ENCODE measurements at places on chromosomes 11 and 22.

- peaks cover 64% of the 10 kb centered on the region for H3K27me3 ChIP-seq
- H3K27ac ChIP-seq = no peak overlapping the region
- no peak overlapping the region for H3K4me3 ChIP-seq
- no peaks in the 10 kb centered on the region for H3K36me3 ChIP-seq
Measured at GRCh38 chr22:36724836-36725235, 21.3 kb upstream of the CACNG2 start.

DNA sequence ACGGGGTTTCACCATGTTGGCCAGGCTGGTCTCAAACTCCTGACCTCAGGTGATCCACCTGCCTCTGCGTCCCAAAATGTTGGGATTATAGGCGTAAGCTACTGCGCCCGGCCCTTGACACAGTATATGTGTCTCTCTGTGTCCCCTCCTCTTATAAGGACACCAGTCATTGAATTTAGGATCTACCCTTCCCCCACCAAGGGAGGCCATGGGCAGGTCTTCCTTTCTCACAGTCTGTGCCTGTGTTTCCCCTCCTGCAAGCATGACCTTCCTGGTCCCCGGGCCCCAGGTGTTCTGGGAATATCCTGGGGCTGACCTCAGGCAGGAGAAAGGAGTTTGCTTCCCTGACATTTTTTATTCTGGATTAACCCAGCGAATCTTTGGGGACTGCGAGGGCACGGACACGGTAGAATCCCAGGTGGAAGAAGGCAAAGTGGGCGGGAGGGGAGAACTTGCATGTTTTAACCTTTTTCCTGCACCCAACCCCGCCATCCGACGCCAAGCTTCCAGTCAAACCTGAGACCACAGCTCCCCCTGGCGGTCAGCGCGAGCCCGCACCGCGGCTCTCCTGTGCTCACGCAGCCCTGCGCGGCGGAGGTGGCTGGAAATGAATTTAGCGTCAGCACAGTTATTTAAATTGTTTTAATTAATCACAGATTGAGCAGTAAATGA, 42.1 kb upstream of the ISX start:
- DNase-seq = peak; percentile 81
- H3K27ac ChIP-seq = no peak overlapping the region
- H3K27me3 ChIP-seq = peaks cover 11% of the 10 kb centered on the region
- no peaks in the 10 kb centered on the region for H3K36me3 ChIP-seq

DNA sequence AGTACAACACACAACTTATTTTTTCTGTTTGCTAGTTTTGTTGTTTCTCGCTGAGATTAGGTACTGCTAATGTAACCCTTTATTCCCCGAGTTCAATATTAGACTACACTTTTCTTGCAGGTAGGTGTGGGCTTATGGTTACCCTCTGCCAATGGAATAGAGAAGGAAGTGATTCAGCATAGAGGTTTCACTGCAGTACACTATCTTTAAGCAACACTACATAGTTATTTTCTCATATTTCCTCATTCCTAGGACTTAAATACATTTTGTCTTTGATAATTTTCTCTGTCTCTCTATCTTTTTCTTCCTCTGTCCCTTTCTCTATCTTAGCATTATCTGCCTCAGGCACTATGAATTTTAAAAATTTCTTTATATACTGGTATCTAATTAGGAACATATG, 791.0 kb downstream of the FAM181B start:
- no peak for DNase-seq
- no peaks in the 10 kb centered on the region for H3K27me3 ChIP-seq
- H3K27ac ChIP-seq = no peak overlapping the region
- H3K36me3 ChIP-seq = no peaks in the 10 kb centered on the region
- H3K4me1 ChIP-seq = no peaks in the 10 kb centered on the region

DNA sequence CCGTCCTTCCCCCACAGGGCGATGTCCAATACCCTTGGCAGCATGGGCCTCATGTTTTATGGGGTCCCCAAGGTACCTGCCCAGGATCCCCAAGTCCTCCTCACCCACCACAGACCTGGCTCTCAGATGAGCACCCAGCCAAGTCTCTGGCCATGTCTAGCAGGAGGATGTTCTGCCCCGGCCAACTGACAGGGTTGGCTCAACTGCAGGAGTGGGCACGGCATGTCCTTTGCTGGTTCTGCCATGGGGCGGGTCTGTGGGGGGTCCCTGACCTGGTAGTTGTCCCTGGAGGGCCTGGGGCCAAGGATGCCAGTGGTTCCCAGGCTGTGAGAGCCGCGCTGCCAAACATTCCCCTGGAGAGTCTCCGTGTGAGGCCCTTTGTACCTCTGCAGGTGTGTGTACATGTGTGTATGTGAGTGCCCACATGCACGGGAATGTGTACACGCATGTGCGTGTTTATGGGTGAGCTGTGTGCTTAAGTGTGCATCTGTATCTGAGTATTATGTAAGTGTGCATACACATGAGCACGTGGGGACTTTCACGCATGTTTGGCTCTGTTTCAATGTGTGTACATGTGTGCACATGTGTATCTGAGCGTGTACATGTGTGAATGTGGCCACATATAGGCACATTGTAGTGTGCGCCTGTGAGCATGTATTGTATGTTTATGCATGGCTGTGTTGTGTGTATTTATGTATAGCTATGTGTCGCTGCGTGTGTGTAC, 85.5 kb downstream of the KCNQ1 start:
- H3K27ac ChIP-seq = no peak overlapping the region
- no peaks in the 10 kb centered on the region for H3K36me3 ChIP-seq
- peaks cover 8% of the 10 kb centered on the region for H3K4me1 ChIP-seq
- H3K27me3 ChIP-seq = peaks cover 21% of the 10 kb centered on the region

DNA sequence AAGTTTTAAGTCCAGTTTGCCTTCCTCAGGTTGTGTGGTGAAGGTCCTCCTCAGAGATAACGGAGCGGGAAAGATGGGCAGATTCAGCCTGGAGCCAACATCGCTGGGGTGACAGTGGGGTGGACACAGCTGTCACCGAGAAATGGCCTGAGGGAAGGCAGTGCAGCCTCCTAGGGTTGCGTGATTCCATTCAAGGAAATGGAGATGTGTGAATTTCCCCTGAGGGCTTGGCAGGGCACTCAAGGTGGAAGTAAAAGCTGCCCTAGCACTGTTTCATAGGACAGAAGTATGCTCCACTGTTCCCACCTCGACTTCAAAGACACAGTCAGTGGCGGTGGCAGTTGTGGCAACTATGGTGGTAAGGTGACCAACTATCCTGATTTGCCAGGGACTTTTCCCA, 15.4 kb upstream of the CAT start:
- no peak for DNase-seq
- peaks cover 3% of the 10 kb centered on the region for H3K27me3 ChIP-seq
- H3K4me3 ChIP-seq = no peak overlapping the region
- peaks cover 6% of the 10 kb centered on the region for H3K4me1 ChIP-seq

DNA sequence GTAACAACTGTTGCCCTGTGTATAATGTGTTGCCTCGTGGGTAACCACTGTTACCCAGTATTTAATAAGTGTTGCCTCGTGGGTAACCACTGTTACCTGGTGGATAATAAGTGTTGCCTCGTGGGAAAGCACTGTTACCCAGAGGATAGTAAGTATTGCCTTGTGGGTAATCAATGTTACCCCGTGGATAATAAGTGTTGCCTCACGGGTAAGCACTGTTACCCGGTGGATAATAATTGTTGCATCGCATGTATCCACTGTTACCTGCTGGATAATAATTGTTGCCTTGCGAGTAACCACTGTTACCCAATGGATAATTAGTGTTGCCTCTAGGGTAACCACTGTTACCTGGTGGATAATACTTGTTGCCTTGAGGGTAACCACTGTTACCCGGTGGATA, 17.1 kb upstream of the NXPE4 start:
- H3K4me1 ChIP-seq = no peaks in the 10 kb centered on the region
- no peaks in the 10 kb centered on the region for H3K27me3 ChIP-seq
- no peak overlapping the region for H3K27ac ChIP-seq
- H3K4me3 ChIP-seq = no peak overlapping the region
- DNase-seq = no peak
- no peaks in the 10 kb centered on the region for H3K36me3 ChIP-seq

- no peaks in the 10 kb centered on the region for H3K4me1 ChIP-seq
- H3K27me3 ChIP-seq = no peaks in the 10 kb centered on the region
- DNase-seq = no peak
- H3K27ac ChIP-seq = no peak overlapping the region
Measured at GRCh38 chr11:19878520-19878919, 165.9 kb downstream of the NAV2 start.

DNA sequence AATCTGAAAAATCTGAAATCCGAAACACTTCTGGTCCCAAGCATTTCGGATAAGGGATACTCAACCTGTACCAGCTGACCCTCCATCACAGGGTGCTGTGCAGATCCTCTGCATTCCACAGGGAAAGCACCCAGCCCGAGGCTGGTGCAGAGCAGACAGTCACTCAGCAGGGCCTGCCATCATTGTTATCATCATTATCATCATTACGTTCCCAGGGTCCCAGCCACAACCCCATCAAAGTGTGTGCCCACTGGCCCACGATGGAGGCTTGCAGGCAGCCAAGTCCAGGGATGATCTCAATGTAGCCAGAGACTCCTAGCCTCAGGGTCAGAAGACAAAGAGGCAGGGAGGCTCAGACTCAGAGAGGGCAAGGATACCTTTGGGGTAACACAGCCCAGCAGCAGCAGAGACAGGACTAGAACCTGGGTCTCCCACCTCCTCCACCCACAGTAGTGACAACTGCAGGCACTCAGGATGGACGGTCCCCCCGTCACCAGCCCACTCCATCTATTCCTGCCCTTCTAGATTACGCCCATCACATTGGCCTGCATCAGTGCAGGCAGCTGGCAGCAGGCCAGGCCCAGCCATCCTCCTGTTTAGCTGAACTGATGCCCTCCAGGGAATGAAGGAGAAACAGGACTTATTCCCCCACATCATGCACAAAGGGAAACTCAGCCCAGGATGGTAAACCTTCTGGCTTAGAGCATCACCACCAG, 10.3 kb downstream of the GAL3ST1 start:
- H3K4me3 ChIP-seq = no peak overlapping the region
- no peak overlapping the region for H3K27ac ChIP-seq
- peaks cover 2% of the 10 kb centered on the region for H3K36me3 ChIP-seq
- H3K27me3 ChIP-seq = no peaks in the 10 kb centered on the region
- DNase-seq = no peak

- peaks cover 13% of the 10 kb centered on the region for H3K4me1 ChIP-seq
- peaks cover 97% of the 10 kb centered on the region for H3K27me3 ChIP-seq
- no peaks in the 10 kb centered on the region for H3K36me3 ChIP-seq
- peak overlapping the region; percentile 74 for H3K4me3 ChIP-seq
- H3K27ac ChIP-seq = no peak overlapping the region
Measured at GRCh38 chr11:43579919-43580276, 100.6 kb upstream of the HSD17B12 start.

DNA sequence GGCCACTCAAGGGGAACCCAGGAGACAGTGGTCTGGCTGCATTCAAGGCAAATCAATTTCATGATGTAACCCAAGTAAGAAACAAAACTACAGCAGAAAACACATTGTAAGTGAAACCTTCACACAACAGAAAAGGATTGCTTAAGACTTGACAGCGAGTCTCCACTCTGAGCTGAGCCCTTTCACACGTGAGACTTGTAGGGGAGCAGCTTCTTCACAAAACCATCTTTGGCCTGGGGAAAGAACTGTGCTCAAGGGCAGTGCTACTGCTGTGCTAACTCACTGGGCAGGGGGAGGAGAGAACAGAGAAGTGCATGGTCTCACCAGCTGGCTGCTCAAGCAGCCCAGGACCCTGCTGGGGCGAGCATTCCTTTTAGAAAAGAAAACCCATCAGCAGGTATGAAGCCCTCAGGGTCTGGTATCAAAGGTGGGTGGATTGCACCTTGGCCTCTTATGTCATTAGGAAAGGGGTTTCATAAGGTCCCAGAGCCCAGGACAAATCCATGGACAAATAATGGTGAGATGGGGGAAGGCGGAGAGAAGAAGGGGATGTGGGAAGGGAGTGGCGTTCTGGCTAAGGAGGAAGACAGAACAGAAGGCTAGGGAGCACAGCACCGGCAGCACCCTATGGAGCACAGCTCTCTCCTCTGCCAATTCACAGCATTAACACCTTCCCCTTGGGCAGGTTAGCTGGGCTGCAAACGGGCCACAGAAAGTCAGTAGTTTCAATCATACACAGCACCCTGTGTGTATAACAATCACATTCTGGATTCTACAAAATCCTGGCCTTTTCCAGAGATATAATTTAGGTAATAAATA, 20.6 kb upstream of the RAPSN start:
- H3K27ac ChIP-seq = peak overlapping the region; percentile 70
- peaks cover 31% of the 10 kb centered on the region for H3K4me1 ChIP-seq
- H3K36me3 ChIP-seq = peaks cover 32% of the 10 kb centered on the region
- no peak overlapping the region for H3K4me3 ChIP-seq
- H3K27me3 ChIP-seq = no peaks in the 10 kb centered on the region
